Prostate gland (tissue), 2 donors: ENCODE measurements at places on chromosomes 6 and 20.
A peak's percentile ranks its signal among the peaks of the same experiment; 100 is the strongest.

DNA sequence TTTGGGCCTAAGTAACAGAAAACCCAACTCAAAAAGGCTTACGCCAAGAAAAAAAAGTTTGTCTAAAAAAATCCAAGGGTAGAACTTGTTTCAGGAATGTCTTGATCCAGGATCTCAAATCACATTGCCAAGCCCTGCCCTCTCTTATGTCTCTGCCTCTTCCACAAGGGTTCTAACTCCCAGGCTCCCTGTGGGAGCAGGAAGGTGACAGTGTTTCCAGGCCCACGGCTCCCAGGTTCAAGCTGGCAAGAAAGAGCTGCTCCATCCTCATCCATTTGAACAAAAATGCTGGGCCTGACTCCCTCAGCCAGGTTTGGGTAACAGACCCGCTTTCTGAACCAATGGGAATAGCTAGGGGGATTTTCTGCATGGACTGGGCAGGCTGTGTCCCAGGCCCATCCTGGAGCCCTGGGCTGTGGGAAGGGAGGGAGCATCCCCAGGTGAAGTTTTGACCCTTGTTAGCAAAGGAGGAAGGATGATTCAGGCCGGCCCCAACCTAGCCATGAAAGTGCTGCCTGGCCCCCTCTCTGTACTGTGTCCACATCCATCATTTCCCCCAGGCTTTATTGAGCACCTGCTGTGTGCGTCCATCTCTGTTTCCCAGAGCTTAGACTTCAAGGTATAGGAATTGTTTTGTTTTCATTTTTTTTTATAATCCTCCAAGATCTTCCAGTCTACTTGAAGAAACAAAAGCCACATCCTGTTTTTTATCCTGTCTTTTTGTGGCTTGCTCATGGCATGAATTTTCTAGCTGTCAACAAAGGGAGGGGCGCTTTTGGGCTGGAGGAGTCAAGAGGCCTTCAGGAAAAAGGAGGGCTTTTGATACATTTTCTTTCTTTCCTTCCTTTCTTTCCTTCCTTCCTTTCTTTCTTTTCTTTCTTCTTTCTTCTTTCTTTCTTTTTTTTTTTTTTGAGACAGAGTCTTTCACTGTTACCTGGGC, 159.8 kb downstream of the TFAP2C start:
- no peak for DNase-seq

DNA sequence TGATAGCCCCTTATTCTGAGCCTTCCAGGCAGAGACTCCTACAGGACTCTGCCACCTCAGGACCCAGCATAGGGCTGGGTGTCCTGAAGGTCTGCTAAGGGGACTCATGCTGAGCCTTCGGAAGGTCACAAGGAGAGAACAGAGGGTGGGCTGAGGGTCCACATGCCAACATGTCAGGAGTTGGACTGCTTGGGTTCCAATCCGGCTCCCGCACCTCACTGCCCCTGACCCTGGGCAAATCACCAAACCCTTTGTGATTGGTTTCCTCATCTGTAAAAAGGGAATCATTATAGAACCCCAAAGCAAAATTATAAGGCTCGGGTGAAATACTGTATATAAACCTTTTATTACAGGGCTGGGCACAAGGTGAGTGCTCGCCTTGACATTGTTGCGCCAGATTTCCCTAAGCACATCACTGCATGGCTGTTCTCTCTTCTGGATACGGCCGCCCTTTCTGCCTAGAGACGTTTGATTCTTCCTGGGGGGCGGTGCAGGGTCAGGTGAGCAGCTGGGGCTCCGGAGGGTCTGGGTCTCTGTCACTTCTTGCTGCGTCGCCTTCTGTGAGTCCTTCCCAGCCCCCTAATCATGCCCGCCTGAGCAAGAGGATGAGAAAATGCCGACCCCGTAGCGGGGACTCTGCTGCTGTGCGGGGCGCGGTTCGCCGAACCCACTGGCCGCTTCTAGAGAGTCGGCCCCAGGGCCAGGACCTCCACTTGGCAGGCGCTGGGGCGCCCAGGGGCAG, 90.5 kb upstream of the EPB41L1 start:
- DNase-seq: no peak

- DNase-seq: peak; percentile 27
These were observed 34.2 kb downstream of the JARID2 start for GRCh38 chr6:15280028-15280427.

- no peak for DNase-seq
These were observed 56.4 kb upstream of the IYD start for GRCh38 chr6:150312395-150312794.

DNA sequence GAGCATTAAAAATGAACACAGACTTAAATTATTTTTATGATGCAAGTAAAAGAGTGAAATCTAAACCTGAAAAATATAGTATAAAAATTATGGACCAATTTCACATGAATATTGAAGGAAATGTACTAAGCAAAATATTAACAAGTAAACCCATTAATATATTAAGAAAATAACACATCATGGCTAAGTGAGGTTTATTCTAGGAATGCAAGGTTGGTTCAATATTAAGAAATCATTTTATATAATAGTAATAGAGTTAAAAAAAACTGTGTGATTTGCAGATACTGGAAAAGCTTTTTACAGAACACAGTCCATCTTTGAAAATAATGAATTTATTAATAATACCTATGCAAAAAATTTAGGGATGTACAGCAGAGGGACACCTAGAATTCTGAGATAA, 20.9 kb downstream of the ZSCAN12 start:
- no peak for DNase-seq
